Mucosa of gallbladder (tissue), 1 donor: ENCODE measurements at places on chromosomes 7 and 10. TPM values are rescaled to one million over a fixed set of nuclear protein-coding genes. Genes with fewer than 3 reads are reported as not detected.

- DNase-seq = peak; percentile 67
These were observed 7.1 kb downstream of the NUDT1 start for GRCh38 chr7:2248984-2249694.

- DNase-seq = no peak
These were observed 56.8 kb upstream of the LANCL2 start for GRCh38 chr7:55308186-55308929.

DNA sequence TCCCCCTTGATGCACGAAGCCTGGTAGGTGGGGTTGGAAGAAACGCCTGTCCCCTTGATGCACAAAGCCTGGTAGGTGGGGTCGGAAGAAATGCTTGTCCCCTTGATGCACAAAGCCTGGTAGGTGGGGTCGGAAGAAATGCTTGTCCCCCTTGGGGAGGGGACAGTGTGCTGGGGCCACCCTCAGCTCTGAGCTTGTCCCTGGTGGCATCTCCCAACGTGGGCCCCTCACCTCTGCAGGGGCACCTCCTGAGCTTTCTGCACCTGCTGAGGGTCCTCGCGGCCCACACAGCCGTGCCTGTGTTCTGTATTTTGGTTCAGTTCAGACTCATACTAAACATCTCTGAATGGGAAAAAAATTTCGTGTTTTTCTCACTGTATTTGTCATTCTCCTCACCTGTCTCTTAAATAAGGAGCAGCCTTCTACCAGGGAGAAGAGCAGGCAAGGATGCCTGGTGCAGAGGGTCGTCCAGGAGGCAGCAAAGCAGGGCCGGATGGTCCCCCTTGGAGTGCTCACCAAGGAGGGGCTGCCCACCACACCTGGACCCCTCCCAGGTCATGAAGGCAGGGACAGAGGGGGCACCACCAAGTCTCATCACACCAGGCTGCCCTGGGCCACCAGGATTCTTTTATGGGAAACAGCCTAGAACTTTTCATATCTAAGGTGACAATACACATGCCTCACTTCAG, 24.7 kb downstream of the VIPR2 start:
- DNase-seq = no peak

- no peak for DNase-seq
These were observed 63.5 kb downstream of the ADAM12 start for GRCh38 chr10:126324826-126325225.

DNA sequence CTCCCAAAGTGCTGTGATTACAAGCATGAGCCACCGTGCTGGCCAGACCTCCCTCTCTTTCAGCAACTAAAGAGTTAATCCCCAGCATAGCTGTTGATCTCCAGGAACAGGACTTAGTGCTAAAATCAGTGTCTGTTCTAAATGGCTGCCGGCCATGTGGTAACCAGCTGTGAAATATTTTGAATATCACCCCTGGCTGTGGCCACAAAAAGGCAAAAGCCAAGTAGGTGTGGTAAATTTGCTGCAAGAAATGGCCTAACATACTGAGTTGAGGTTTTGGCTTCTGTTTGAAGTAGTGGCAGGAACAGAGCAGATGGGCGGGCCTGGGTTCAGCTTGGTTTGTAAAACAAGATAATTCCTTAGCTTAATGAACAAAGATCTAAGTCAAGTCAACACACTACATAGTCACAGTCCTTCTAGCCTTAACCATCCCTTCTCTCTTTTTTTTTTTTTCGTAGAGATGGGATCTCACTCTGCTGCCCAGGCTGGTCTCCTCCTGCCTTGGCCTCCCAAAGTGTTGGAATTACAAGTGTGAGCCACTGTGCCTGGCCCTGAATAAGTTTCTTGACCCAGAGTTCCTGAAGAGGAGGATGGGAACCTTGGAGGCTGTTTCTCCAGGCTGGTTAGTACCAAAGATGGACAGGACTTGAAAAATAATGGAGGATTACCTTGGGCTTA, 22.7 kb upstream of the AGFG2 start:
- peak; percentile 48 for DNase-seq

DNA sequence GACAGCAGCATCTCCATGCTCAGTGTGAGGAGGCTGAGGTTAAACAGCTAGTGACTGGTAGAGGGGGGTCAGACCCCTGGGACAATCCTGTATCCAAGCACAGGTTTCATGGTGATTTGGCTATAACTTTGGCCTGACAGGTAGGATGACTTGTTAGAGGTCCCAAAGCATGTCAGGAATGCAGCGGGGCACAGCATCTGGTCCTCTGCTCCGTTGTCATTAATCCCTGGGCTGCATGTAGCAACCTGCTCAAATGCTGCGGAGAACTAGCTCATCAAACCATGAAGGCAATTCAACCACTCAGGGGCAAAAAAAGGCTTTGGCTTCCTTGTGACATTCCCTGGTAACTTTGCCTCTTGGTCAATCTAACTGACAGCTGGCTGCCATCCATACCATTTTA, 26.8 kb downstream of the WNT2 start:
- DNase-seq = no peak

- no peak for DNase-seq
These were observed 221.4 kb upstream of the PITRM1 start for GRCh38 chr10:3393958-3394357.

- DNase-seq = no peak
These were observed 314.9 kb upstream of the NPVF start for GRCh38 chr7:25543210-25543609.

DNA sequence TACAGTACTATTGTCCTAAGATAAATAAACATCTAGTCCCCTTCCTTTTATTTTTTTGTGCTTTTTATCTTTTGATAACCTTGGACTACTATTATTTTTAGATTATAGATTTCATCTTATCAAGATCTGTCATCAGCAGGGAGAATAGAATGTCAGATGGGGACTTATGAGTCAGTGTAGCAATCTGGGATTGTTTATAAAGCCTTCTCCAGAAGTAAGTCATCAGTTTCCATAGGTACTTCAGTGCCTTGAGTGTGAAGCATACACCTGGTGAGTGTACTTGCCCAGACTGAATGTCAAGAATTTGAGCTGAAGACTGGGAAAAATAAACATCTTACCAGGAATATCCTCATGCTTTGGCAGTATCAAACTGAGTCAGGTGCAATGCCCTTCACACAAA, 2.1 kb downstream of the CASD1 start:
- DNase-seq = no peak

- DNase-seq = no peak
These were observed 42.6 kb upstream of the SLC35G1 start for GRCh38 chr10:93851169-93851568.

GRCh38 chr7:107778283-107778682, 24.7 kb downstream of the SLC26A3 start:
- no peak for DNase-seq

DNA sequence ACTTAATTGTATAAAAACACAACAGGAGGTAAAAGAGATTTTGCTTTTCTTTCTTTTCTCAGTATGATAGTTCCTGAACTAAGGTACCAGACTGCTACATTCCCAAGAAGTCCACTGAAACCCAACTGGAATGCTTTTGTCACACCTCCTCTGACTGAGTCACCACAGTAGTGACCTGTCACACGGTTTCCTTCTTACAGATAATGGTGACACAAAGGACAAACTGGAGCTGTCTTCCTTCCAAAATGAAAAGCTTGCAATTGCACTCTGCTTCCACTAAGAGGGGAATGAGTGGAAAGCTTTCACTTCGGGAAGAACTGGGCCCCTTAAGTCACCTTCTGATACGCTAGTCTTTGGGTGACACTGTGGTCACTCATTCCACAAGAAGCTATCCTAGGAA, 122.2 kb downstream of the KMT2E start:
- DNase-seq = no peak

DNA sequence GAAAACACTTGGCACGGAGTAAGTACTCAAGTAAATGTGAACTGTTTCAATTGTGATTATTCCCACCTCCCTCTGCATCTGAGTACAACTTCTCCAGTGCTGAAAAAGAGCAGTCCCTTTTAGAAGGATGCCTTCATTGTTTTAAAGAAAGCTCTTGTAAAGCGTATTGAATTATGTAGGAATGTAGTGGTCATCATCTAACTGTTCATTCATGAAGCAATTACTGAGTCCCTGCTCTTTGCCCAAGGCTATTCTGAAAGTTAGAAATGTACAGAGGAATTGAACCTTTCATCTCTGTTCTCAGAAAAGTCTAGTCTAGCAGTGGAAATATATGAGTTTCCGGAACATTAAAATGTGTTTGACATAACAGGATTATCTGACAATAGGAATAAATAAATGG, 127.8 kb downstream of the CACNB2 start:
- DNase-seq = no peak

GRCh38 chr10:116770281-116770680, 27.9 kb upstream of the HSPA12A start:
- no peak for DNase-seq

The GOLGA7B gene
- 3.3 TPM for total RNA-seq

The GNAT3 gene
- total RNA-seq = 1.2 TPM

The SPDYE6 gene
- not detected for total RNA-seq

The VSTM2A gene
- 0.72 TPM for total RNA-seq

The SMNDC1 gene
- 26.6 TPM for total RNA-seq

The CPA2 gene
- 3.3 TPM for total RNA-seq

The KCNIP2 gene
- total RNA-seq = 2.5 TPM

The CYP26A1 gene
- not detected for total RNA-seq

The SLC18A2 gene
- 5.7 TPM for total RNA-seq

The C10orf105 gene
- total RNA-seq = 0.06 TPM

The MTERF1 gene
- 11.7 TPM for total RNA-seq

The LAMB4 gene
- 0.83 TPM for total RNA-seq
